Stimulated activated CD8-positive, alpha-beta memory T cell treated with anti-CD3 and anti-CD28 coated beads, Interleukin-15, amount 100 ng/mL, for 4 hours (primary cell): ENCODE measurements at places on chromosomes 2 and 18.

- DNase-seq: no peak
Observed at GRCh38 chr2:75047992-75048625, 89.7 kb downstream of the POLE4 start.

DNA sequence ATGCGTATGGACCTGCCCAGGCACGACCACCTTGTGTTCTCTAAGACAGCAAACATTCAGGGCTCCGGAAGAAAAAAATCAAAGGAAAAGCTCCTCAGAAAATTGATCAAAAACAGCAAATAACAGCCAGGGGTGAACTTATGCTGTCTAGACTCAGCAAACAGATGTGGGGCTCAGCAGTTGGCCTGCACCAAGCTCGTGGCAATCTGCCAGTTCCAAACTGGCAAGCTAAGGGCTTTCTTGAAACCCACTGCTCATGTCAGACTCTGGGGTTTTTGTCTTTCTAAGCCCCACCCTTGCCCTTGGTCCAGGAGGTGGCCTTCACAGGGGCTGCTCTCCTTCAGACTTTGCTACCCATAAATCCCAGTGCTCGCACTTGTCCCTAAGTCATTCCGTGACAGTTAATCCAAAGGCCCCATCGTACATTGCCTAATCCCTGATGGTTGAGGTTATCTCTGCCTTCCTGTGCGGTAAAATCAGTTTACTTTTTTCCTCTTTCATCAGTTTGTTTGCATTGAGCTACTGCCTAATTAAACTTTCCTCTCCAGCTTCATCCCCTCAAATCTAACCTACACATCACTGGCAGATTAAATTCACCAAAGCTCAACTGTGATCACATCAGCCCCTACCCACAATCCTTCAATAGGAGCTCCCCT lies 408.0 kb downstream of the LRATD1 start:
- DNase-seq: no peak

DNA sequence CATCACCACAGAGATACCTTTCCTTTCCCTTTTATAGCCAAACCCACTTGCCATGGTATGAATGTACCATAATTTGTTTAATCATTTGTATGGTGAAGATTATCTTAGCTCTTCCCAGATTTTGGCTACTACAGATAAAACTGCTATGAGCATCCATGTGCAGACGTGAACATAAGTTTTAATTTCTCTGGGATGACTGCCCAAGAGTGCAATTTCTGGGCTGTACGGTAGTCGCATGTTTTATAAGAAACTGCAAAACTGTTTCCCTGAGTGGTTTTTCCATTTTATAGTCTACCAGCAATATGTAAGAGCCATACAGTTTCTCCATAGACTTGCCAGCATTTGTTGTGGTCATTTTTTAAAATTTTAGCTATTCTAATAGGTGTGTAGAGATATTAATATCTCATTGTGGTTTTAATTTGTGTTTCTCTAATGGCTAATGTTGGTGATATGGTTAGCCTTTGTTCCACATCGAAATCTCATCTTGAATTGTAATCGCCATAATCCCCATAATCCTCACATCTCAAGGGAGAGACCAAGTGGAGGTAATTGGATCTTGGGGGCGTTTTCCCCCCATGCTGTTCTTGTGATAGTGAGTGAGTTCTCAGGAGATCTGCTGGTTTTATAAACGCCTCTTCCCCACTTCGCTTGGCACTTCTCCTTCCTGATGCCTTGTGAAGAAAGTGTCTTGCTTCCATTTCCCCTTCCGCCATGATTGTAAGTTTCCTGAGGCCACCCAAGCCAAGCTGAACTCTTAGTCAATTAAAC lies 628.5 kb upstream of the KLHL29 start:
- no peak for DNase-seq

DNA sequence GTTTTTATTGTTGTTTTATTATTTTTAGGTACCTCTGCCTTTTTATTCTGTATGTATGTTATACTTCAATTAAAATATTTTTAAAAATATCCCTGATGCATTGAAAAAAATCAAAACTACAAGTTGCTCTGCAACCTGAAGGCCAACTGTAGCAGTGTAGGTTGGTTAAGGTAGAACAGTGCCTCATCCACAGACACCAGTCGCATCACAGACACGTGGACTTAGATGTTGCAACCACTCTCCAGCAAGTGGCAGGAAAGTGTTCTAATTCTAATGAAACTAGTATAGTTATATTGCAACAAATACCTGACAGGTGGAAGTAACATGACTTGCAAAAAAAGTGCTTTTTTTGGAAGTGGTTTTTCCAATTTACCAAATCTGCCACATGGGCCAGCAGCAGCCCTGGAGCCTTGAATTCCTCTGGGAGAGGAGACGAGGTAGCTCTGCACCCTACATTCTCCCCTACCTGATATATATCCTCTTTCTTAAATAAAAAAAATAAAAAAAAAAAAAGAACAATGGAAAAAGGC lies 28.4 kb upstream of the SLC3A1 start:
- DNase-seq: no peak

DNA sequence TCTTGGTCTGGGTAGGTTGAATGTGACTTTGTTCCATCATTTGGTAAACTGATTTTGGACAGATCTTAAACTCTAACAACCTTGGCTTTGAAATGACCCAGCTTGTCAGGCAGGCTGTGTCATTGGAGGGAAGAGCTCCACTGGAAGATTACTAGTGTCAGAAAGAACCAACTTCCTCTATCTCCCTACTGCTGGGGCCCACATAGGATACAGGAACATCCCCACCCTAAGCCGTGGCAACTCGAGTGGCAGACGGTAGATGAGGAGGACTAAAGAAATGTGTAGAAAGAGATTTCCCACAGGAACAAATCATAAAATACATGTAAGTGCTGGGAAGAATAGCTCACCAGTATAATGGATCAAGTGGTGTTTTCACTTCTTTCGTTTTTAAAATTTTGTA lies 4.3 kb upstream of the G6PC2 start:
- DNase-seq: no peak

DNA sequence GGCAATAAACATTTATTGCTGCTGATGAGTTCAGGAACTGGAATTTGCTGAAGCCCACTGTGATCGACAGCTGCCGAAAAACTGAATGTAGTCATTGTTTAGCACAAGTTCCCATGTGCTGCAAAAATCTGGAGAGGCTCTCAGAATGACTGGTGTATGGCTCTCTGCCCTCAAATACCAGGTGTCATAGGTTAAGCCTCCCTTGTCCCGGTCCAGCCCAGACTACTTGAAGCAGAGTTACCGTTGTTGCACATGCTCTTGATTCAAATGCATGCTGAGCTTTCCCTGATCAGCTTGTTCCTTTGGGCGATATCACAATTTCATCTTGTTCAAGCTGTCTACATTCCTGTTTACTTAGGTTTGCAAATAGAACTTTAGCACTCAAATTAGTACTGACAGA lies 625.2 kb downstream of the CPS1 start:
- DNase-seq: no peak

DNA sequence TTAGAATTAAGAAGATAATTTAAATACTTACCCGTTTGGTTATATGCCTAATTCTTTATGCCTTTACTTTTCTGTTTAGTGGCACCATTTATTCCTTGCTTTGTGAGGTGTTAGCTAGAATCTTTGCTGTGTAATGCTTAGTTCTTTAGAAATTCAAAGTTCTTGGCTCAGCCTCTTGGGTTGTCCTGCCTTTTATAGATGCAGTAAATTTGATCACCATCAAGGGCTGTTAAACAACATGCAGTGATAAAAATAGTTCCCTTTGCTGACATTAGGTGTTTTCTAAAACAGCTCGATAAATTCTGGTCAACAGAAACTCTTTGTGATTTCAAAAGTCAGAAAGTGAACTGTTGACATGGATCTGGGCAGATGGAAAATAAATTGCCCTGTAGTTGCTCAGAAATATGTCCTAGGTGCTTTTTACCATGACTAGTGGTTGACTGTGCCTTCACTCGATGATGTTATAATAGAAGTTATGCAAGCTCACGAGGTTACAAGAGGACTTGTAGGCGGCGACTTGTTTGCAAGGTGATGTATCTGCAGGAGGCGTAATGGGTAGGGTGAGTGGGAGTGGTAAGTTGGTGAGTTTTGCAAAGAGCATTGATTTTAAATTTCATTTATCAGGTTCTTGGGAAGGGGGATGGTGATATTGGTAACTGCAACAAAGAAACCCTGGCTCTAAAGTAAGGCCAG lies 52.1 kb downstream of the LRRTM1 start:
- no peak for DNase-seq

DNA sequence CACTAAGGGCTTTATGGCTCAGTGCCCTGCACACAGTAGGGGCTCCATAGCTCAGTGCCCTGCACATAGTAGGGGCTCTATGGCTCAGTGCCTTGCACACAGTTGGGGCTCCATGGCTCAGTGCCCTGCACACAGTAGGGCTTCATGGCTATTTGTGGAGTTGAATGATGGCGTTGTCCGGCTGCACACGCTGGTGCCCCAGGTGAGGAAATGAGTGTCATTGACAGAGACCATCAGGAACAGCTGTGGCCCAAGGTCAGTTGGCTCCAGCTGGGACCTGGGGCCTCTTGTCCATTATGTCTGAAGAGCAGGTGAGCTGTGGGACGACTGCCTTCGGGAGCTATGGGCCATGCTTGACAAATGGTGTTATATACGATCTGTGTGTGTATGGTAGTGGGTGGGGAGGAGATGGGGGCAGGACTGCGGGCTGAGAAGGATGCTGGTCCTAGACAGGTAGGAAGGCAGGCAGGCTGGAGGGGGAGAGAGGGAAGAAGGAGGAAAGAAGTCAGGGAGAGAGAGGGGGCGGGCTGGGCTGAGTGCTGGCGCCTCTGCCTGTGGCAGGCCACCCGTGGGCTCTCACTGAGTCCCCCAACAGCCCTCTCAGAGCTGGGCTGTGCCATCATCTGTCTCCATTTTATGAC lies 130.6 kb downstream of the CLIP4 start:
- no peak for DNase-seq

GRCh38 chr18:79374408-79375171 lies 21.1 kb upstream of the NFATC1 start:
- DNase-seq: no peak

DNA sequence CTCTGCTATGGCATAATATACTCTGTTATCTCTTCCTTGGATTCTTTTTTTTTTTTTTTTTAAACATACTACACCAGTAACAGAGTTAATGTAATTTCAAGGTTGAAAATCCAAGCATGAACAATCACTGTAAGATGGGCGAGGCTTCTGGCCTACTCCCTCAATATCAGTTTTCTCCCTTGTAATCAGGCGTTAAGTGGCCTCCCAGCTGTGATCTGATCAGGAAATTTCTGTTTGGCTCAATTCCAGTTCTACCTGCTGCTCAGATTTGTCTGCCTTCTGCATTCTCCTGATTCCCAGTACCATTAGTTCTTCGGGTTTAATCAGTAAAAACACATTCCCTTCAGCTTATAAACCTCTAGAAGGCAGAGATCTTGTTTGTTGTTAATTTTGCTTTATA lies 18.6 kb downstream of the PRKD3 start:
- DNase-seq: no peak

DNA sequence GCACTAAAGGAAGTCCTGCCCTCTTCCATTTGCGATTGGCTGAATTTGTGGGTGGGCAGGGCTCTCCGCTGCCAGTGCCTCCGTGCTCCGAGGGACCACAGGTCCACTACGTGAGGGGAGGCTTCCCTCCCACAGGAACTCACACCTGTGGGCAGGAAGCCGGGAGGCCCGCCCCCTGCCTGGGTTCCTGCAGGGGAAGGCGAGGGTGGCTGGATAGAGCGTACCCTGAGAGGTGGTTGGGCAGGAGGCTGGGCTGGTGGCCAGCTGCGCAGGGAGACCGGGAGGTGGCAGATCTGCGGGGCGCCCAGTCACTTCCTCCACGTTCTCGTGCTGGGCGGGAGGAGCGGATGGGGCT lies 47.0 kb upstream of the PTH2R start:
- no peak for DNase-seq

DNA sequence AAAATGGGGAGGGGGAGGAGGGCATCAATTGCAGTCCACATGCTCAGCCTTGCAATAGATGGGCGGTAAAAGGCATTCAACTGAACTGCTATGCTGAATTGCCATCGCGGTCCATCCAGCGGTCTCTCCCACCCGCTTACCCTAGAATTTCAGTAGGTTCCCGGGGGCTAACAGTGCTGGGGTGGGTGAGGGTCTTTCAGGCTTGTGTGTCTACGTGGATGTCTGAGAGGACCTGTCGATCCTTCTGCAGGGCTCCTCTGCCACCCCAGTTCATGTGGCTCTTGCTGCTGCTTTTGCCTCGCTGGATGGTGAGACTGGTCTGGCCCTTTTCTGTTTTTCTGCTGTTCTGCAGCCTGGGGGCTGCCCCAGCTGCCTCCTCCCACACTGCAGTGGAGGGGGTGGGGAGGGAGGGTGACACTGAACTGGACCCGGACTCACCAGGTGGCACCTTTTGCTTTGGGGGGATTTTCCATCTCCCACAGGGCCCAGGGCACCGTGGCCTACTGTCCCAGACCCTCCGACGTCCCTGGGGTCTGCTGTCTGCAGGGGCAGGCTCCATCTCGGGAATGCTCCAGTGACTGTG lies 14.1 kb downstream of the ACKR3 start:
- DNase-seq: no peak

DNA sequence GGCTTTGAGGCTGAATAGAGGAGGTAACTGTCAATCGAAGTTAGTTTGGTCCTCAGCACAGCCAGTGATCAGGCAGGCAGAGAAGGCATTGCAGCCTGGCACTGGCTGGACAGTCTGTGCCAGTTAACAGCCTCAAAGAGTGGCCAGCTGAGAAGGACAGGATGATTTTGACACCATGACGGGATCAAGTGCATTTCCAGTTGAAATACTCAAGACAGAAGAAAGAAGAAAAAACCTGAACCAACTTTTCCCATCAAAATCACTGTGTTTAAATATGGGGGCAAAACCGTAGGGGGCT lies 96.7 kb upstream of the ZCCHC2 start:
- DNase-seq: no peak

DNA sequence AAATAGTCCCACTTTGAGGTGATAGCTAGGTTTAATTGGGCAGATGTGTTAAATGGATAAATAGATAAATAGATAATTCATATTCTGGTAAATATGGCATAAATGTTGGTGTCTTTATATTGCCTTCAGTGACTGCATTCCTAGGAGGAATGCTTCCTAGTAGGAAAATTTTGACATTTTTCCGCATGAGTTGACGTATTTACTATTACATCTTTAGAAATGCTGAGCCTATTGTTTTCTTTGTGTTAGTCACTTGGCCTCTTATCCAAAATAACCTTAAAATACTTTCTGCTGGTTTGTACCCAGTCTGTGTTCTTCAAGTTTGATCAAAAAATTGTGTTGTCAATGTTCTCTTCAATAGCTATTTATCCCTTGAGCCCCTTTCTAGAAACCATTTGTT lies 495.6 kb upstream of the ZEB2 start:
- DNase-seq: no peak

- DNase-seq: no peak
Observed at GRCh38 chr2:188971432-188971861, 2.7 kb upstream of the COL3A1 start.

DNA sequence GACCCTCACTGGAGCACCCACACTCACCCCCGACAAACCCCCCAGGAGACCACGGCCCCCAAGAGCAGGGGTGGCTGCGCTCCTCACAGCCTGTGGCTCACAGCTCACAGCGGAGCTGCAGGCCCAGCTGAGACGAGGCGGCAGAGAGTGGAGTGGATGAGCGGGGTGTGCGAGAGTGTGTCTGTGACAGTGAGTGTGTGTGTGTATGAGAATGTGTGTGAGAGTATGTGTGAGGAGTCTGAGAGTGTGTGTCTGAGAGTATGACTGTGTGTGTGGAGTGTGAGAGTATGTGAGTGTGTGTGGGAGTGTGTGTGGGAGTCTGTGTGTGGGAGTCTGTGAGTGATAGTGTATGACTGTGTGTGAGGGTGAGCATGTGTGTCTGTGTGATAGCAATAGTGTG lies 55.3 kb upstream of the ID2 start:
- no peak for DNase-seq
